ENCODE measurements at places on chromosomes 11 and 22.

DNA sequence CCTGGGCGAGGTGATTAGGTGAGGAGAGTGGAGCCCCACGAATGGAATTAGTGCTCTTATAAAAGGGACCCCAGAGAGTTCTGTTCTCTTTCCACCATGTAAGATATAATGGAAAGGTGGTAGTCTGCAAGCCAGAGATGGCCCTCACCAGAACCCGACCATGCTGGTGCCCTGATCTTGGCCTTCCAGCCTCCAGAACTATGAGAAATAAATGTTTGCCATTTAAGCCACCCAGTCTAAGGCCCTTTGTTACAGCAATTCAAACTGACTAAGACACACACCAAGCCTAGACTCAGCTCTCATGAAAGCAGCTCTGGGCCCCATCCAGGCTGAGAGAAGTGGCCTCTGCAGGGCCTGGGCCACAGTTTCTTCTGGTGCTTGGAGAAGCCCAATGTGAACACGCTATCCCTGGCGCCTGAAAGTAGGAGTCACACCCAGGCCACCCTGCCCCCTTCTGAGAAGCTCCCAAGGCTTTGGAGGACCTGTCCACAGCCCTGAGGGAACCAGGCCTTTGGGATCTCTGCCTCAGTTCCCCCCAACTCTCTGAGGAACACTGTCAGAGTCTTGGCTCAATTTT is 35.3 kb upstream of the LYVE1 start:
- DNase-seq: no peak

GRCh38 chr11:12744826-12745502 is 70.7 kb downstream of the TEAD1 start:
- DNase-seq: no peak

DNA sequence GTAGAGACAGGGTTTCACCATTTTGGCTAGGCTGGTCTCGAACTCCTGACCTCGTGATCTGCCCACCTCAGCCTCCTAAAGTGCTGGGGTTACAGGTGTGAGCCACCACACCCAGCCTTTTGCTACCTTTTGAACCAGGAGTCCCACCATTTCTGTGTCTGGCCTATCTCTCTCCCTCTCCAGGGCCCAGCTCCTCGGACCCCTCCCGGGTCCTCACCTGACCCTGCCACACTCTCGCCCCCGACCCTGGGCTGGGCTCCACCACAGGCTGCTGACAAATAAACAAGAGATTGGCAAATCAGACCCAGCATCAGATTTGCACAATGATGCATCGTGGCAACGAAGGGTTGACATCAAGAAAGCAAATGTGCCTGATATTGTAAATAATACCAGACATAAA is 8.8 kb downstream of the KRTAP5-5 start:
- no peak for DNase-seq

GRCh38 chr11:75945947-75946346 is 130.9 kb downstream of the UVRAG start:
- DNase-seq: no peak

GRCh38 chr11:130581646-130582045 is 133.2 kb downstream of the ADAMTS15 start:
- no peak for DNase-seq

DNA sequence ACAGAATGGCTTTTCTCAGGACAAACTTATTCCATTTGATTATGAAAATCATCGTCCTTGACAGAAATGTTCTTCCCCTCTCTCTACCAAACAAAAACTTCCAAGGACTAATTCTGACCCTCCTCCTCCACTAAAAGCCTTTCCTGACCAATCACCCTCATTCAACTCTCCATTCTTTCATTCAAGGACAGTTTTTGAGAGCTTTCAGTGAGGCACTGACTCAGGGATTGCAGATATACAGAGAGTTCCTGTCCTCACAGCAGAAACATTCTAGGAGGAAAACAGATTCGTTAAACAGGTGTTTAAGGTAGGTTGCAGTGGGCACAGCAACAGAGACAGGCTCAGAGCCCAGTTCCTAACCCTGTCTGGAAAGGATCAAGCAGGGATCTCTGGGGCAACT is 41.5 kb downstream of the OR4D9 start:
- no peak for DNase-seq

DNA sequence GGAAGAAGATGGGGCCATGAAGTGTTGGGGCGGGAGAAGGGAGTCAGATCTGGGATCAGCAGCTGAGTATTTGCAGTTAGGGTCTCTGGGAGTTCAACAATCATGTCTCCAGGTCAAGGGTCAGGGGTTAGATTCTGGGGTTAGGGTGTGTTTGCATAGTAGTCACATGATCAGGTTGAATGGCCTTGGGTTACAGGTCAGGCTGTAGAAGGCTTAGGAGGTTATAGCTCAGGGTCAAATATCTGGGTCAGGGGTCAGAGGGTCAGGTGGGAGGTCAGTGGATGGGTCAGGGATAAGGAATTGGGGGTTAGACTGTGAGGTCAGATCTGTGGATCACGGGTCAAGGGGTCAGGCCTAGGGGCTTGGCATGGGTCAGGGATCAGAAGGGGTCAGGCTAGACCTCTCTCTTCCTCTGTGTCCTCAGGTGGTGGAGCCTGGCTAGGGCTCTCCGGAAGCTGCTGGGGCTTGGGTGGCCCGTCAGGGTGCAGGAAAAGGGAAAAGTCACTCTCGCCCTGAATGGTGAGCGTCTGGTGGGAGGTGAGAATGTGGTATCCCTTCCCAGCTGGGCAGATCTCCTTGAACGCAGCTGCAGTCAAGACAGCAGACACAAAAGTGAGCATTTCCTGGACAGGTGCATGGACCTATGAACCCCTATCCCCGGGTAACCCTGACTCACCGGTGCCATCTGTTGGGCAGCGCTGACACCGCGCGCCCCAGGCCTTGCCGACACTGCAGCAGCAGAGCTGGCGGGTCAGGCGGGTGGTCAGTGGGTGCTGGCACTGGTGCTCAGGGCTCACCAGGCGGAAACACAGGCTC is 6.4 kb downstream of the LTBP3 start:
- DNase-seq: no peak

- DNase-seq: no peak
These were observed 9.3 kb upstream of the CEP295 start for GRCh38 chr11:93652161-93652597.

DNA sequence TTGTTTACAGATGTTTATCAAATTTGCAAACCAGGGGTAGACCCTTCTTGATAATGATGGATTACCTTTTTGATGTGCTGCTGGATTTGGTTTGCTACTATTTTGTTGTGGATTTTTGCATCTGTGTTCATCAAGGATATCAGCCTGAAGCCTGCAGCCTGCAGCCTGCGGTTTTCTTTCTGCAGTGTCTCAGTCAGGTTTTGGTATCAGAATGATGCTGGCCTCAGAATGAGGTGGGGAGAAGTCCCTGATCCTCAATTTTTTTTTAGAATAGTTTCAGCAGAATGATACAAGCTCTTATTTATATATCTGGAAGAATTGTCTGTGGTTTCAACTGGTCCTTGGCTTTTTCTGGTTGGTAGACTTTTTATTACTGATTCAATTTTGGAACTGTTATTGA is 19.7 kb upstream of the RAB38 start:
- no peak for DNase-seq

DNA sequence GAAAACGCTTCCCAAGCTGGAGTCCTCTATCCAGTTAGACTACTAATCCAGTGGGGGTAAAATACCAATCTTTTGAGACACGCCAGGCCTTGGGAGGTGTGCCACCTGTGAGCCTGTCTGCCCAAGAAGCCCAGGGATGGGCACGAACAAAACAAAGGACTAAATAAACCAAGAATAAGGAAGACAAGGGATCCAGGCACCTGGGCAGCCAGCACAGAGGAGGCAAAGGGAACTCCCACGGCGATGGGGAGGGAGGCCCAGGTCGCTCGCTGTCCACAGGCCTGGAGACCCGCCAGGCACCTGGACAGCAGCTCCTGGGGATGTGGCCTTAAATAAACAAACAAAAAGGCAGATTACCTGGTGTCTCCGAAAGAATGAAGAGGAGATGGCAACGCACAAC is 31.4 kb downstream of the LRFN4 start:
- DNase-seq: no peak

DNA sequence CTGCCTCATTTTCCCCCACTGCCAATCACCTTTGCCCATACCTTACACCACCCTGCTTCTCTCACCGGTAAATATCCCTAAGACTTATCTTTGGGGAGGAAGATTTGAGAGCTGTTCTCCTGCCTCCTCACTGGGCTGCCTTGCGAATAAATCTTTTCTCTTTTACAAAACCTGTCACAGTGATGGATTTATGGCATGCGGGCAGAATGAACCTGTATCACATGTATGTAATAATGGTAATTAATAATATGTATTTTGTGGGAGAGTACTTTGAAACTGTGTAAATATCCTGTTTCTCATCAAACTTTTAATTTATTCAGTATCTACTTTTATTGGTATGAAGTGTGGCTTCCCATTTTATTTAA is 3.6 kb upstream of the USP18 start:
- DNase-seq: no peak

GRCh38 chr11:7494086-7494745 is 8.9 kb downstream of the OLFML1 start:
- no peak for DNase-seq

DNA sequence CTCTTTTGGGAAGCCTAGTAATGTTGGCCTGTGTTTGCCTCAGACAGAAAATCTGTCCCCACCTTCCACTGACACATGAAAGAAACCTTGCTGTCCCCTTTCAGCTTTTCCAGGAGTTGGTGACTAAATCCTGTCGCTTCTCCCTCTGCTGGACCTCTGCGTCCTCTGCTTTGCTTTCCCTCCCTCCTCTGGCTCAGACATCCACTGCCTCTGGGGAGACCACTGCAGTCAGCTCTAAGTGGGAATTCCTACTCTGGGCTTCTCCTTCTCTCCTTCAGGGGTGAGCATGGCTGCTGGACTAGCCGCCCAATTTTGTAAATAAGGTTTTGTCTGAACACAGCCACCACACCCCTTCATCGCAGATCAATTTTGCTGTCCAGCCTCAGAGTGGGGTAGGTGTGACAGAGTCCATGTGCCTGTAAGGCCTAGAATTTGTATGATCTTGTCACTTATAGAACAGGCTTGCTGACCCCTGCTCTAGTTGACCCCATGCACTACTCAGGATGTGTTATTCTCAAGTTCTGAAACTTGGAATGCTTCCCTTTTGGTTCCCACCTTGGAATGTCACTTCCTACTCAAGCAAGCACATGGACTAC is 23.0 kb downstream of the LRRC74B start:
- no peak for DNase-seq

- peak; percentile 7 for DNase-seq
These were observed 42.1 kb upstream of the ISX start for GRCh38 chr22:35023692-35024363.

DNA sequence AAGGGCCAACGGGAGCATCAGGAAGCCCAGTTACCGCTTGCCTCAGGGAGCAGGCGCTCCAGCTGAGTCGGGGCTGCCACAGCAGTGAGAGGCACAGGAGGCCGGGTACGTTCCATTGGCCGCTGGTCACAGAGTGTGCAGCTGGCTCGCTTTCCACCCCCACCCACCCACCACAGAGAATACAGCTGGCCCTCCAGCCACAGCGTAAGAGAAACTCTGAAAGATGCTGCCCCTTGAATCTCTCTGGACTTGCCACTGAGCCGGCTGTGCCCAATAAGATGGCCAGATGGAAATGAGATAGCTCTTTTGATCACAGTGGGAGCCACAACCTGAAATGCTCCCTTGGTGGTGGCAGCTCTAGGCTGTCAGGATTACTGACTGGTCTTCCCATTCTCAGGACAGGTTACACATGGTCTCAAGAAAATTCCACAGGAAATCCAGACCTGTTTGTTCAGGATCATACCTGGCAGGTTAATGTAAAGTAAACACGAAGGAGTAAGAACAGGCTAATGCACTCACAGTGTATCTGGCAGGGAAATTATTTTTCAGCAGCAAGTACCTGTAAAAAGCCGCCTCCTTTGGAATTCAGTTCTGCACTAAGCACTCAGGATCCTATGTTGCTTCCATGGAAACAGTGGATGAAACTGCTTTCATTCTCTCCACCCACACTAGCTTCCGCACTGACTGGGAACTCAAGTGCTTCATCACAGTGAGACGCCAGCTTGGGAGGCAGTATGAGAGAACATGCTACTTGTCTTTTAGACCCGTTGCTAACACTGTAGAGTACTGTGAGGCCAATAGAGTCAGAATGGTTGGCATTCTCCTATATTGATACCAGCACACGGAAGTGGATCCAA is 16.5 kb downstream of the SIAE start:
- no peak for DNase-seq

DNA sequence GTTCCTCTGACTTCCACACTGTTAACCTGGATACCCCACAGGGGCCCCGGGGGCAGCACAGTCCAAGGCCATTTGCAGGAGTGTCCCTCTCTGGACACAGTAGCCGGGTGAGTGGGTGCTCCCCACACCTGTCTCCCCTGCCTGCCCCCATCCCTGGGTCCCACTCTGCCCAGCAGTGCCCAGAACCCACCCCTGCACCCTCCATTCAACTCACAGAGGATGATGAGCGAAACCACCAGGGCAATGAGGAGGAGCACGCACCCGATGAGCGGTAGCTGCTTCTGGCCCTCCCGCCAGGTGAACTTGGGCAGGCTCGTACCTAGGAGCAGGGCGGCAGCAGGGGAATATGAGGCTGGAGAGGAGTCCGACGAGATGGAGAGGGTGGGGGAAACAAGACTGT is 12.2 kb downstream of the TMPRSS13 start:
- DNase-seq: no peak
